ENCODE measurements at places on chromosomes 16 and 17.
A peak's percentile ranks its signal among the peaks of the same experiment; 100 is the strongest.

DNA sequence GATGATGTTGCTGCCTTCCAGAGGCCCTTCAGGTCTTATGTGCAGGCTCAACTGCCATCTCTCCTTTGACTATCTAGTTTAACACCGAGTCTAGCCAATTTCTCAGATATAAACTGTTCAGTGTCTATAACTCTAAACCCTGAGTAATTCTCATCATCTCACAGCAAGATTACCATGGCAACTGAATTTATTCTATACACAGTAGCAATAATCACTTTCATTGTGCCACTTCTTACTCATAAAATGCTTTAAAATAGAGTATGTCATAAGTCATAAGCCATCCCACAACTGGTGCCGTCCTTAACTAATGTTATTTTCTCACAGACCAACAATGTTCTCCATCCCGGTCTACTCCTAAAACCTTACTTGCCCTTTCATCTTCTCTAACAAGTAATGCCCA is 45.0 kb downstream of the SYNRG start:
- no peak for DNase-seq

DNA sequence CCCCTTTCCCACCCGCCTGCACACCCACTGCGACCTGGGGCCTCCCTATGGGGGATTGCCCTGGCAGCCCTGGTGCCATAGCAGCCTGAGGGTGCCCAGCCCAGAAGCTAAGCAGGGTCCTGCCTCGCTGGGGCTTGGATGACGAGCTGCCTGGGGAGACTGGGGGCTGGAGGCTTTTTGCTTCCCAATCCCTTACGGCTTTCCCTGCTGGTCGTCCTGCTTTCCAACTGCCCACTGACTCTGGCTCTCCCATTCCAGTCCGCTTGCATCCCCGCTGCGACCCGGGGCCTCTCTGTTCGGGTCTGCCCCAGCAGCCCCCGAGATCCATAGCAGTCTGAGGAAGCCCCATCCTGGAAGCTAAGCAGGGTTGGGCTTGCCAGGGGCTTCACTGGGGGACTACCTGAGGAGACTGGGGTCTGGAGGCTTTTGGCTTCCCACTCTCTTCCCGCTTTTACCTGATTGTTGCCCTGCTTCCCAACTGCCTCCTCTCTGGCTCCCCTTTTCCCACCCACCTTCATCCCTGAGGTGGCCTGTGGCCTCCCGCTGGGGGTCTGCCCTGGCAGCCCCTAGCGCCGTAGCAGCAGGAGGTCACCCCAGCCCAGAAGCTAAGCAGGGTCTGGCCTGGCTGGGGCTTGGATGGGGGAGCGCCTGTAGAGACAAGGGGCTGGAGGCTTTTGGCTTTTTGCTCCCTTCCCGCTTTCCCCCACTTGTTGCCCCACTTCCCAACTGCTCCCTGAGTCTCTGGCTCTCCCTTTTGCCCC is 2292.8 kb downstream of the TP53TG3F start:
- DNase-seq, result no peak

DNA sequence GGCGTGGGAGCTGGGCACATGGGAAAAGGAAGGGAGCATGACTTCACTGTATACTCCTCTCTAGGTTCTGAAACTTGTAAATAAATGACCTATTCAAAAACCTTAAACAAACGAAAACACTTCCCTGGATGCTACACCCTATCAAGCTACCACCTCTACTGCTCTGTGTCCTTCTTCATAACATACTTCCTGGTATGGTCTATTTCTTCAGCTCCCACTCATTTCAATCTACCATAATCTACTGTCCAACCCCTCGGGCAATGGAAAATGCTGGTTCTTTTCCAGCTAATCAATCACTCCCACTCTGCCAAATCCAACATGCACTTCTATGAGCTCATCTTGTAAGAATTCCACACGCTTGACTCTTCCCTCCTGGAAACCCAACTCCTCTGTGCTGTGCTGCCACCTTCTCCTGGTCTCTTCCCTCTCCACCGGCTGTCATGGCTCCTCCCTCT is 42.4 kb downstream of the AMFR start:
- peak; percentile 38 for DNase-seq

GRCh38 chr16:50238314-50238713 is 28.0 kb upstream of the ADCY7 start:
- no peak for DNase-seq

DNA sequence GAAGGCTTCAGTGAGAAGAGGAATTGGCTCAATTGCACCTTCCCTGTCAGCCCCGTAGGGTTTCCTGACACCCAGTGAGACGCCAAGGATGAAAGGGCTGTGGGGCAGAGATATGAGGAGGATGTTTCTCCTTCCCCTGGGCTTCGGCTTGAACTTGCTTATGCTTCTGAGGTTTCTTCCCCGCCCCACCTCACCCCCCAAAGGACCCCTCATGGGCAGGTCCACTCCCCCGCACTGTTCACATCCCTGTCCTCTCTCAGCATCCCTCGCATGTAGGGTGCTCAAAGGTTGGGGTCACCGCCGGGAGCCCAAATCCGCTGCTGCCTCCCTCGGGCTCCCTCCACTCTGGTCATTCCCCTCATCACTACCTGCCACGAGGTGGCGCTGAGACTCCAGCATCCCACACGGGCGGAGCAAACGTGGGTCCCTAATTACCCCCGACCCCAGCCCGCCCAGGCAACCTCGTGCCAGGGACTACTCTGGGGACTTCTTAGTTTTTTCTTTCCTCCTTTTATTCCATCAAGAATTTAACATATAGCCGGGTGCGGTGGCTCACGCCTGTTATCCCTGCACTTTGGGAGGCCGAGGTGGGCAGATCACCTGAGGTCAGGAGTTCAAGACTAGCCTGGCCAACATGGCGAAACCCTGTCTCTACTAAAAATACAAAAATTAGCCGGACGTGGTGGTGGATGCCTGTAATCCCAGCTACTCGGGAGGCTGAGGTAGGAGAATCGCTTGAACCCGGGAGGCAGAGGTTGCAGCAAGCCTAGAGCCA is 3.3 kb upstream of the TRARG1 start:
- peak; percentile 17 for DNase-seq
